ENCODE measurements at places on chromosomes 12 and 14.
A peak's percentile ranks its signal among the peaks of the same experiment; 100 is the strongest.

DNA sequence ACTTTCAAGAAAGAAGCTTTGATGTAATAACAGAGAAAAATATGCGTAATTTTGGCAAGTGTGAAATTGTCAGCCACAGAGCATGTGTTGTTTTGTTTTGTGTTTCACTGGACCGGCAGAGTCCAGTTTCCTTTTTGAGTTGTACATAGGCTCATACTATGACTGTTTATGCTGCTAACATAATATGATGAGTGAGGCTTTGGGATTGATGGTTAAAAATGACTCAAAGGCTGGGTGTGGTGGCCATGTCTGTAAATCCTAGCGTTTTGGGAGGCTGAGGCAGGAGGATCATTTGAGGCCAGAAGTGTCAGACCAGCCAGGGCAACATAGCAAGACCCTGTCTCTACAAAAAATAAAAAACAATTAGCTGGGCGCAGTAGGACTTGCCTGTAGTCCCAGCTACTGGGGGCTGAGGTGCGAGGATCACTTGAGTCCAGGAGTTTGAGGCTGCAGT, 487.9 kb downstream of the PCNX1 start:
- DNase-seq: no peak

DNA sequence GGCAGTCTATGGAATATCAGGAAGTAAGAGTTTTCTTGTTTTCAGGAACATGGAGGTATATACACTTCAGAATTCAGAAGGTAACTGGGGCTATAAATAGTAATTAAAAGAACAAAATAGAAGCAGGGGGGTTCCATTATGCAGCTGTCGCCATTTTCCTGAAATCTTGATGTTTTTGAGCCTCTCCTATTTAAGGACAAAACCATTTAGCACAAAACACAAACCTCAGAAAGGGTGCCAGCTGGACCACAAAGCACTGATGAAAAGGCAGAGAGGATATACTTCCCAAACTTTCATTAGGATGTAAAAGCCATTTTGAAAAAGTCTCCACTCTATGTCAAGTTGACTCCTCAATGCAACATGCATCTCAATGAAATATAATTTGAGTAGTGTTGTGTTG, 54.2 kb upstream of the OR5AU1 start:
- DNase-seq: no peak

DNA sequence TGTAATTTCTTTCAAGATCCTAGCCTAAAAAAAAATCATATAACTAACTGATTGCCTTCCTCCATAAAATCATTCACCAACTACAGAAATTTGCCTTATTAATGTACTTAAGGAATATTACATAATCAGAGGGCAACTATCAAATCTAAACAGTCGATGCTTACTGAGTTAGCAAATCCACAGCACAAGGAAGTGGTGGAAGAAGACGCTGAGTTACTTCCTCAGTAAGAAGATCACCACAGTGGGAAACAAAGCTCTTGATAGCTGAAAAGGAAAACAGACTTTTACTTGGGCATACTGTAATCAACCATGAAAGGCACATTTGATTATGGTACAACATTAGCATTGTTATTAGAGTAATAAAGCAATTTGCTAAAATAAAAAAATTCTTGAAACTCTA, 48.7 kb downstream of the HEATR5A start:
- DNase-seq: no peak

GRCh38 chr14:95070748-95071435, 86.4 kb downstream of the DICER1 start:
- no peak for DNase-seq

DNA sequence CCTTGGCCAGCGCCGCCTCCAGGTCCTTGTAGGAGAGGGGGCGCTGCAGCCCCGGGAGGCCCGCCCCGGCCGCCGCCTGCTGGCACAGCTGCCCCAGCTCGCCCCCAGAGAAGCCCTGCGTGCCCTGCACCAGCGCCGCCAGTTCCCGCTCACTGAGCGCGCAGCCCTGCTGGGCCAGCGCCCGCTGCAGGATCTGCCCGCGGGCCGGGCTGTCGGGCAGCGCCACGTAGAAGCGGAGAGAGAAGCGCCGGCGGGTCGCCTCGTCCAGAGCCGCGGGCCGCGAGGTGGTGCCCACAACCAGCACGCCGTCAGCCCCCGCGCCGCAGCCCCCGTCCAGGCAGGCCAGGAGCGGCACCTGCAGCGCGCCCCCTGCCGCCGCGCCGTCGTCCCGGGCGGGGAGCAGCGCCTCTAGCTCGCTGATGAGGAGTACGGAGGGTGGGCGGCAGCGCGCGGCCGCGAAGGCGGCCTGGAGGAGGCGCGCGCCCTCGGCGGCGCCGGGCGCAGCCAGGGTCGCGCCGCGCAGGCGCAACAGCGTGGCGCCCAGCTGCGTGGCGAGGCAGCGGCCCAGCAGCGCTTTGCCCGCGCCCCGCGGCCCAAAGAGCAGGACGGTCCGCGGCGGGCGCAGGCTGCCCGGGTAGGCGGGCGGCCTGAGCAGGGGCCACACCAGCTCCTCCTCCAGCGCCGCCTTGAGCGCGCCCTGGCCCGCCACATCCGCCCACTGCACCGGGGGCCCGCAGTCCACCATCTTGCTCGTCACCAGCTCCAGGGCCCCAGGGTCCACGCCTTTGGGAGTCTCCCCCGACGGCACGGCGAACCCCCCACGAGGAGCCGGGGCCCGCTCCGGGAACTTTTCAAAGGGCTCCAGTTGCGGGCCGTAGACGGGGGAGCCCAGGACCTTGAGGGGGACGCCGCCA, 27.7 kb downstream of the FIGNL2 start:
- peak; percentile 82 for DNase-seq

DNA sequence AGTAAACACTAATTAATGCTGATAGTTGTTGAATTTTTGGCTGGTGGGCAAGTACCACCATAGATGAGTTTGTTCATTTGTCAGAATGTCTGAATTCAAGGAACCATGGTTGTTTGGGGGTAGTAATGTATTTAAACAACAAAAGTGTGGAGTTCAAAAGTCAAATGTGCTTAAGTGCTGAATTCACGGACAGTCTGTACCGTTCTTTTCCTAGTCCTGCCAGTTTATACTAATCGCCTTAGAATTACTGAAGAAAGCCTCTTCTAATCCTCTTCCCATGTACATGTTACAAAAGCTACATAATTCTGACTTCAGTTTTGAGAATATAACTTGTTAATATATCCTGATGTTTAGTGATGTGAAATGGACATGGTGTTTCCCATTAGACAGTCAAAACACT, 2.7 kb downstream of the NAA25 start:
- DNase-seq: no peak

- no peak for DNase-seq
Observed at GRCh38 chr12:127078577-127079350, 1188.2 kb upstream of the TMEM132C start.

DNA sequence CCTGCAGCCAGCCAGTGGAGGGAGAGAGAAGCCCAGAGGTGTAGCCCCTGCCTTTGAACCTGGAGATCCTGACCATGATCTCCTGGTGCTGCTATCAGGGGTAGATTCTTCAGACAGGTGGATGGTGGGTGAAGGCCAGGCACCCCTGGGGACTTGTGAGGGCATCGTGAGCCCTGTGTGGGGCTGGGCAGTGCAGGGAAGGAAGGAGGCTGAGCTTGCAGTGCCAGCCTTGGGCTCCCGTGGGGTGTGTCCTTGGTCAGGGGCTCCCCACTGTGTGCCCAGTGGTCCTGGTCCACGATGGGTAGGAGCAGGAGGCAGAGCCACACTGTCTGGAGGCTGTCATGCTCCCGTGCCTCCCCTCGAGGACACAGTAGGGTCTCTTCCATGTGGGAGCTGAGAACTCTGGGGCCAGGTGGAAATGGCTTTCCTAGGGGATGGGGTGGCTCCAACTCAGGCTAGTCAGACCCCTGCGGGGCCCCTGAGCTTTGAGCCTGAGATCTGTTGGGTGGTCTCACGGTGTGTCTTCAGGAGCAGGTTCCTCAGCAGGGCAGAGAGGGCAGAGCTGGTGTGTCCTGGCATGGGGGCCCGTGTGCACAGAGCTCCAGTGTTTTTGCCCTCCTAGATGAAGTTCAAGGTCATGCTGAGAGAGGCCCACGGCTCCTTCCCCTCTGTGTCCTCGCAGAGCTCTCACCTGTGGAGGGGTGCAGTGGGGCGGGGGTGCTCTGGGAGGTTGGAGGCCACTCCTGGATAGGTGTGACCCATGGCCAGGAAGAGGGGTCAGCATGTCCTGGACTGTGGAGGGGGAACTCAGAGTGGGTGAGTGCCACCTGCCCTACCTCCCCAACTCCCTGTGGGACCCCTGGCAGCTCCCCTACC, 25.0 kb downstream of the RTL1 start:
- no peak for DNase-seq

DNA sequence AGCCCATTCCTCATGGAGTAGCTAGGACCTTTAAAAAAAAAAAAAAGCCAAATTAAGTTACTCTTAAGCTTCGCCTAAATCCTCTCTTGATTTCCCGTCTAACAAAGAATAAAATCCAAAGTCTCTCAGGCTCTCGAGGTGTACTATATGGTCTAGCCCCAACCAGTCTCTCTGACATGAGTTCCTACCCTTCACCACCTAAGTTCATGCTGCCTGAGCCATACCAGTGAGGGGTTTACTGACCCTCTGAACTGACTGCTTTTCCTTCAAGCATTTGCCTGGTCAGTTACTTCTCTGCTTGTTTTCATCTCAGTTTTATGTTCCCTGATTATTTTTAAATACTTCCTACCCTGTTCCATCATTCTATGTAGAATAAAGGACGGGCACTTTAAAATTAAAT, 58.2 kb upstream of the KCNMB4 start:
- DNase-seq: no peak

DNA sequence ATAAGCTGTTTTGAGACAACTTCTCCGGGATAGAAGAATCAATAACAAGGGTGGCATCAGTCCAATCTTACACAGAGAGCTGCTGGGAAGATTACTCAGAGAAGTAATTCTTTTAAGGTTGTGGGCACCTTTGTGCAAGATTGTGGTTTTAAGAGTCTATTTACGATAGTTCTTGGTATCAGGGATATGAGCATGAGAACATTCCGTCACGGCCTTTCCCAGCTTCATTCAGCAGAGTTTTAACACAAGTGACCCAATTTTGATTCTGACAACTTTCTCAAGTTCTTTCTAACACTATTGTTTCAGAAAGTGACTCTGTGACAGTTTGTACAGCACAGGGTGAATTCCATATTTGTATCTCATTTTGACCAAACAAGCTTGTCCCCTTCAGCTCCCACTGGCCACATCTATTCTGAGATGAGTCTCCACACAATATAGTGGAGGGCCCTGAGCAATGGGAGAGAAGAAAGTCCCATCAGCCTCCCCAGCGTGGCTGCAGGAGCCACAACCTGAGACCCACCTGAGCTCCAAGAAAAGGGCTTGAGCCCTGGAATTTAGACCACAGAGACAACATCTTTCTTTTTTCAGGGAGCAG, 869.2 kb downstream of the TMEM121 start:
- no peak for DNase-seq

- DNase-seq: no peak
Observed at GRCh38 chr12:19301688-19302087, 137.6 kb upstream of the AEBP2 start.

- no peak for DNase-seq
Observed at GRCh38 chr14:58882577-58883018, 244.8 kb downstream of the DACT1 start.

GRCh38 chr12:126949558-126949957, 1317.4 kb upstream of the TMEM132C start:
- DNase-seq: no peak

DNA sequence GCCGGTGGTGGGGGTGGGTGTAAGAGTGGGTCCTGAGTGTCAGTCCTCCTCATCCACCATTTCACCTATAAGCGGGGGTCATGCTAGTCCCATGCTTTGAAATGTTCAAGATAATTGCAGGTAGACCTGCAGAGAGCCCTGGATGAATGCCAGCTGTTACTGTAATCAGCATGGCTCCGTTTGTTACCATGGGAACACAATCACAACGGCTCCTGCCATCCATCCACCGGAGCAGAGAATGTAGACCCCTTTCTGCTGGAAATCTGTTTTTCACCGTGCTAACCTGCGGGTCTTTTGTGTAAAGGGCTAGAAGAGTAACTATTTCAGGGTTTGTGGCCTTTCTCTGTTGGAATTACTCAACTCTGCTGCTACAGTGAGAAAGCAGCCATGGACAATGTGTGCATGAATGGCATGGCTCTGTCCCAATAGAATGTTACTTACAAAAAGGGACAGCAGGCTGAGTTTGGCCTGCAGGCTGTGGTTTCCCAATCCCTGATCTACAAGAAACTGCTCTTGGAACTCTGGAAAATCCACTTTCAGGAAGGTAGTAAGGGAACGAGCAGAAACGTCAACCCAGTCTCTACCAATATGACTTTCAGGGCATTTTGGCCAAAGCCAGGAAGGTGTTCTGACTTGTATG, 36.1 kb downstream of the KCTD10 start:
- DNase-seq: no peak

GRCh38 chr14:58677996-58678395, 40.2 kb downstream of the DACT1 start:
- no peak for DNase-seq

DNA sequence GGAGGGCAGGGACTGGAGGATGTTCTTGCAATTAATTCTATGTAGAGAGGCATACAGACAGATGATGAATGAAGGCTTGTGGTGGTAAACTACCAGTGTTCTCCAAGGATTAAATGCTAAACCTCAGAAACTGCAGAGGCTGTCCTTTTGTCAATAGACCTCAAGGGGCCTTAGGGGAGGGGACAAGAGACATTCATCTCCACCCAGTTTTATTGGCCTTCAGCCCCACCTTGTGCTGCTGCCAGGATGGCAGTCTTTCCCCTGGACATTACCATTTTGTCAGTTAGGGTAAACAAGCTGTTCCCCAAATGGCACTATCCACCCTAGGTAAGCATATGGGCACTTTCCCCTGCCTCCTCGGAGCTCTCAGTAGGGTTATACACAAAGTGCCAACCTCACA, 4.9 kb upstream of the SMAGP start:
- DNase-seq: no peak

DNA sequence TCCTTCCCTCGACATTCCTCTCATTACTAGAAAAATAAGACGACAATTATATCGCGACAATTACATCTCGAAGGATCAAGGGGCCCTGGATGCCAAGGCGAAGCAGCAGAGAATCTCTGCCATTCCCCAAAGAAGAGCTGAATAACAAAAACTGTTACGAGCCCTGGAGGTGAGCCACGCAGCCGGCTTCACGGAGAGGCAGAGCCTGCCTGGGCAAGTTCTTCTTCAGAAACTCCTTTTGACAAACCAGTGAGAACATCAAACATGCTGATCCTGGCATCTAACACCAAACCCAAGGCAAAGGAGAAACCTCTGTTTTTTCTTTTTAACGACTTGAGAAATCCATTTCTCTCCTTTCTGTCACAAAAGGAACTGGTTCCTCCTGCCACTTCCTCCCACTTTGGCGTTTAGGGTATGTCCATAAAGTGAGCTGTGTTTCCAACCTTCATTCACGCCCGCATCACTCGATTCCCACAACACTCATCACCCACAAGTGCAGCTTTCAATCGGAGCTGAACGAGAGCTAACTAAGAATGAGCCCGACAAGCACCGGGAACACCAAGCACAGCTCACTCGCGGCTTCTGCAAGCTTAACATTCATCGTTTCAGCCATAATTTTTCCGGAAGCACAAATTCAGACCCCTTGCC, 21.5 kb downstream of the CCDC88C start:
- no peak for DNase-seq

GRCh38 chr14:55401751-55402150, 9.9 kb downstream of the ATG14 start:
- DNase-seq: no peak
